ENCODE measurements at places on chromosomes 2 and 18.

DNA sequence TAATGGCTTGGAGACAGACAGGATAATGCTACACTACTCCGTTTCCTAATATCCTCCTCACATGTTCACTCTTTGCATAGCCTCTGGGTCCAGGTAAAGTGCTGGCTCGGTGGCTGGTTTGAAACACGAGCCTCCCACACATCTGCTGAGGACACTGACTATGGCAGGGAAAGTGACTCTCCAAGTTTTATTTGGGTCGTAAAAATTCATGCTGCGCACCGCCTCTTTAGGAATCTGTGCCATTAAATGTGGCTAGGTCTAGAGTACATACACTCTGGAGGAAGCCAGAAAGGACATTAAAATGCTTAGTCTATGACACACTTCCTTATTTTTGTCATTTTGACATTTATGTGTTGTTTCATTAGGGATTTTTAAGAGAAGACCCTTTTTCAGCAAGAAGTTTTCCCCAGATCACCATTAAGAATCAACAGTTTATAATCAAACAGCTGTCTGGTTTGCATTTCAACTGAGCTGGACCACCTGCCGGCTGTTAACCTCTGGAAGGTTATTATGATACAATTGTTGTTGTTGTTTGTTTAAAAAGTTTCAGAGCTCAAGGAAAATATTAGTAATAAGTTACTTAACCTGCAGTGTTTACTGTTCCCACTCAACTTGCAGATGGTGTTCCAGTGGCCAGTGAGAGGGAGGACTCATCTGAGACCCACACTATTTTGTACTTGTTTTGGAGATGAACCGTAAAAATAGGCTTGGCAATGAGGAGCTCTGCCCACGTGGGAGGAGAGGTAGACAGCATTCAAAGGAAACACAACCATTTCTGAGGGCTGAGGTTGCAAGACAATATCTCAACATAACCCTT lies 443.3 kb upstream of the MEIS1 start:
- no peak for DNase-seq

- no peak for DNase-seq
These were observed 186.8 kb downstream of the BCL2 start for GRCh38 chr18:63132819-63133200.

- DNase-seq: peak; percentile 83
These were observed 32.8 kb downstream of the SRBD1 start for GRCh38 chr2:45578056-45578843.

DNA sequence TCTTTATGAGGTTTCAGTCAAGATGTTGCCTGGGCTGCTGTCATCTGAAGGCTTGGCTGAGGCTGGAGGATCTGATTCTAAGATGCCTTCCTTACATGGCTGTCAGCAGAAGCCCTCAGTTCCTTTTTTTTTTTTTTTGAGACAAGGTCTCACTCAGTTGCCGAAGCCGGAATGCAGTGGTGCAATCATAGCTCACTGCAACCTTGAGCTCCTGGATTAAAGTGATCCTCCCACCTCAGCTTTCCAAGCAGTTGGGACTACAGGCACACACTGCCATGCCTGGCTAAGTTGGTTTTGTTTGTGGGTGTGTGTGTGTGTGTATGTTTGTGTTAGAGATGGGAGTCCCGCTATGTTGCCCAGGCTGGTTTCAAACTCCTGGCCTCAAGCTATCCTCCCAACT lies 13.1 kb upstream of the SLC35F5 start:
- DNase-seq: no peak

DNA sequence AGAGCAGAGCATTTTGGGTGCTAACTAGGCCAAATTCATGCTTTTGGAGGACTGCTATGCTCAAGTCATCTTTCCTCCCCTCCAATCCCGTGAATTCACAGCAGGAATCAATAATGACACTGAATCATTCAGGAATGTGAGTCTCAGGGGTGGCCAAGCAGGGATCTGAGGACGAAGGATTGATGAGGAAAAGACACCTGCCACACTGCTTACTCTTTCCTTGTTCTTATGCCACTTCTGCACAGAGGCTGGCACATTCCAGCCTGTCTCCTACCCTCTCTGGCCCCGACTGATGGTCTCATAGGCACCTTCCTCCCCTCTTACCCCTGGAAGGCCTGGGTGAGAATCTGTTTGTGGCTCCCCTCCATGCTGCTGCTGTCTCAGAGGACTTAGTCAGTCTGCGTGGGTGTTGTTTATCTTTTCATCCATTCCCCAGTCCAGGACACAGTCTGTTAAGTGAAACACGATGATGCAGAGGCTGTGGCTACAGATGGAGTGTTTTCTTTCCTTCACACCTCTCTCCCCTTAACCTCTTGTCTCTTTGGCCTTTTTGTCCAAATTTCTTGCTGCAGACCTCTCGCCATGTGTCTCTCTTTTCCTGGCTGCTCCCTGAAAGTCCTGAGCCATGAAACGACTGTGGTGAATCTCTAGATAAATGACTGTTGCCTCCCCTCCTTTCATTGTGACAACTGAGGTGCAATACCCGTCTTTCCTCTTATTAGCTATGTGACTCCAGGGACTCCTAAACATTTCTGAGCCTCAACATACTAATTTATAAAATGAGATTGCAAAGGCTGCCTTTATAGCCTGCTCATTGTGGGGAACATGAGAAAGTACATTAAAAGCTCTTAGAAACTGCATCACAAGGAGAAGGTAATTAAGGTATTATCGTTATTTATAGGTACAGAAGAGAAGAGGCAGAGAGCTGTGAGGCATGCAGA lies 86.9 kb downstream of the RDH14 start:
- DNase-seq: no peak

DNA sequence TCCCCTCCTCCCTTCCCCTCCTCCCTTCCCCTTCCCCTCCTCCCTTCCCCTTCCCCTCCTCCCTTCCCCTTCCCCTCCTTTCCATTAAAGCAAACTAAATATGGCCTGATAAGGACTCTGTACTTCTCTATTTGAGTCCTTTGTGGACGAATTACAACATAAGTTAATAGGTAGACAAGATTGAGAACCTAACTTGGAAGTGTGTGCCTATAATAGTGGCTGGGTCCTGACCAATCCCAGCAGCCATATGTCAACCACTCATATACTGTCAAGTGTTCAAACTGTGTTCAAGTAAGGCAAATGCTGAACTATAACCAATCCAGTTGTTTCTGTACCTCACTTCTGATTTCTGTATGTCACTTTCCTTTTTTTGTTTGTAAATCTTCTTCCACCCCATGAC lies 97.1 kb upstream of the RBMS1 start:
- peak; percentile 25 for DNase-seq

DNA sequence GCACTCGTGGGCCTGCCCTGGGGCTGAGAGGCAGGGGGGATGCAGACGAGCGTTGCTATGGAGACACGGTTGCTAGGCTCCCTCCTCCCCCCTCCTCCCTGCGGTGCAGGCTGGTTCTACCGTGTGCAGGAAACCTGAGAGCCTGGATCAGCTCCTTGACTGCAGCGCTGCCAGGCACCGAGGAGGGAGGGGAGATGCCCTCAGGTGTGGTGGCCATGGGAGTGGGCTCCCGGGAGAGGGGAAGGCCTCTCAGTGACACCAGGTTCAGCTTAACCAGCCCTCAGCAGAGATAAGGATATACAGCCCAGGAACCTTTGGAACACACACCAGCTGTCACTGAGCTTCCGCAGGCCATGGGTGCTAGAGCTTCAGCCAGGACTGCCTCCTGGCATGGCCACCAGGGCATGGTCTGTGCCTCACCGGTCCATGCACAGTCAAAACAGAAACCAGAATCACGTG lies 124.4 kb upstream of the PXDN start:
- DNase-seq: no peak

DNA sequence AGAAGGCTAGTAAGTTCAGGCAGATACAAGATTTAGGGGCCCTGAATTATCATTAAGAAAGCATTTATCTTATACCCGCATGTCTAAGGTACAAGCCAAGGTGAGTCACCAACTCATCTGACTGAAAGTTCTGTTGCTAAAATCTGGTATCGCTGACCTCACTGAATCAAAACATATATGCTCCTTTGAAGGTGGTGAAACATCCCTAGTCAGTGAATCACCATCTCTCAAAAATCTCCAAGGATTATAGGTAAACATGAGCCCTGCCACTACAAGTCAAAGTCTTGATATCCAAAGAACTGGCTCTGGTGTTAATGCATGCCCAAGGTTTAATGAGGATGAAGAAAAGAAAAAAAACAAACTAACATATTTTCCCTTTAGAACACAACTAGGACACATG lies 43.5 kb downstream of the IRS1 start:
- DNase-seq: no peak

- DNase-seq: no peak
These were observed 323.2 kb downstream of the RAD51AP2 start for GRCh38 chr2:17195016-17195415.

Data from hematopoietic multipotent progenitor cell treated with erythropoietin and hydrocortisone succinate and interleukin-3 and kit ligand, for 6 days (in vitro differentiated cells).